HepG2 (cell line): ENCODE measurements at places on chromosomes 1 and 21.

GRCh38 chr21:45136927-45137611 lies 62.7 kb downstream of the ADARB1 start:
- DNase-seq = peak; percentile 68

DNA sequence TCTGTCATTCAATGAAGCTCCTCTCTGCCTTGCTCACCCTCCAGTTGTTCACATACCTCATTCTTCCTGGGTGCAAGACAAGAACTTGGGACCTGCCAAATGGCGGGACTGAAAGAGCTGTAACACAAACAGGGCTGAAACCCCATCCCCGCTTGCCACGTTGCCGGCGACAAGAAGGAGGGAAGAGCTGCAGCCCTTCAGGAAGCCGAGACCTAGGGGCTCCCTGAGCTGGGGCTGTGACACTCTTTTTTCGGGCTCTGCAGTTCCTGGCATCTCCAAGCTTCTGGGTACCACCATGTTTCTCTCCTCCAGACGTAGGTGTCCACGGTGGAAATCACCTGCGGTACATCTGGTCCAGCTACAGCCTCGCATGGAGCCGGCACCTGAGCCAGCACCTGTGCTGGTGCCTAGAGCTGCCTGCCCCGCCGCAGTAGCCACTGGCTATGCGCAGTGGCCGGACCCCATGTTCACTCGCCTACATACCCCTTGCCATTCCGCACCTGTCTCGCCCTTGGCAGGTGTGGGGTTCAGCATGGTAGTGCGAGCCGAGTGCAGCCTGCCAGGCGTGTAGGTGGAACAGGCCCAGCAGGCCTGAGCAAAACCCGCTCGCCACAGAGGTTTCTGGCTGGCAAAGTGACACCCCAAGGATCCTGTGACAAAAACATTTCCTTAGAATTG lies 367.0 kb upstream of the NEGR1 start:
- DNase-seq = no peak

GRCh38 chr1:233613252-233614172 lies at the start of gene KCNK1:
TSS of gene KCNK1 (plus strand) at chr1:233614106. CDS start at chr1:233614172, 66 bp downstream.
- no peak for DNase-seq

DNA sequence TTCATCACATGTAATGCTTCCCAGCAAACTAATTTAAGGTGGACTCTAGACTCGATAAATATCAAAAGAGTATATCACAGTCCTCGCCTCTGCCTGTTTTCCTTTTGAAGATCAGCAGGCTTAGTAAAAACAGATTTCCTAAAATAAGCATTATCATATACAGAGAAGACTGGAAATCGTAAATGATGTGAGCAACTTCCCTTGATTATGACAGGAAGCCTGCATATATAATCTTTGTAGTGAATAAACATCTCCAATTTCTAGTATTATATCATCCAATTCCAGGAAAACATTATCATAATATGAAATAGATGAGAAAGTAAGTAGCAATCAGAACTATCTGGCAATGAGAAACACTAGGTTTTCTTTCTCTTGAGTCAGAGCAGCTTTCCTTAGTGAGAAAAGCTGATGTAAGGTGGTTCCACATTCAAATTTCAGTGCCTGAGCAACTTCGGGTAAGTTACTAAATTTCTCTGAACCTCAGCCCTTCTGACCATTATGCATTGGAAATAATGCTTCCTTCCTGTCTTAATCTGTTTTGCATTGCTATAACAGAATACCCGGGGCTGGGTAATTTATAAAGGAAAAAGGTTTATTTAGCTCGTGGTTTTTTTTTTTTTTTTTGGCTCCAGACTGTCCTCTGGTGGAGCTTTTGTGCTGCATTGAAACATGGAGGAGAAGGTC lies 12.6 kb upstream of the POU2F1 start:
- DNase-seq = no peak

DNA sequence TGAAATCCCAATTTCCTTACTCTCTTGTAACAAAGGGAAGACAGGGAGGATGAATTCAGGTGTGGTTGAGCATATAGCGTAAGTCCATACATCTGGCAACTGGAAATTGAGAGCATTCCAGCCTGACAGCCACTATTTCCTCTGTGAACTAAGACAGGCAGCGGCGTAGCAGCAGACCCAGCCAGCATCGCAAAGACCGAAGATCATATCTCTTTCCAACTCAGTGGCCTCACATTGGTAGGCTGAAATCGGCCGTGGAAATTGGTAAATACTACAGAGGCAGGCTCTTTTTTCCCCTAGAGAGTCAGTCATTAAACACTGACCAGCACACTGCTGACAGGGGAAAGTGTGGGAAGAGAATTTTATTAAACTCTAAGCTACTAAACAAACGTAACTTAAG lies 43.4 kb downstream of the TARBP1 start:
- DNase-seq = no peak

GRCh38 chr1:174134003-174134659 lies 25.2 kb upstream of the RABGAP1L start:
- no peak for DNase-seq

GRCh38 chr1:31788825-31789256 lies 24.7 kb upstream of the ADGRB2 start:
- DNase-seq = peak; percentile 28

- no peak for DNase-seq
Observed at GRCh38 chr1:39905172-39905571, 3.5 kb upstream of the MYCL start.

- DNase-seq = peak; percentile 31
Observed at GRCh38 chr1:206114692-206115640, 2.2 kb downstream of the AVPR1B start.

DNA sequence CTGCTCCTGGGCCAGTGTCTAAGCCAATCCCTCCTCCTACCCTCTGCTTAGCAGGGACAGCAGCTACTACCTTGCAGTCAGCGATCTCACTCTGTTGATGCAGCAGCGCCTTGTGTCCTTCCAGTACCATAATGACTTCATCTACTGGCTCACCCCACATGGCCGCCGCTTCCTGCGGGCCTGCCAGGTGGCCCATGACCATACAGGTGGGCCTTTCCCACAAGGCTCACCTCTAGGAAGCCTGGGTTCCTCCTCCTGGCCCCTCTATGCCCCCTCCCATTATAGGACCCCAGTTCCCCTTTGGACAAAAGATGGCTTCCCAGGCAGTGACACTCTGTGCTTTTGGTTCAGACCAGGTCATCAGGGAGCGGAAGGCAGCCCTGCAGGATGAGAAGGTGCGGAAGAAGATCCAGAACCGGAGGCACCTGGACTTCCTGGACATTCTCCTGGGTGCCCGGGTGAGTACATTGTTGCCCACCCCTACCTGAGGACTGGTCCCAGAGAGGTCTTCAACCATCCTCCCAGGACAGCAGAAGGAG lies 15.1 kb downstream of the CYP4B1 start:
- DNase-seq = no peak

DNA sequence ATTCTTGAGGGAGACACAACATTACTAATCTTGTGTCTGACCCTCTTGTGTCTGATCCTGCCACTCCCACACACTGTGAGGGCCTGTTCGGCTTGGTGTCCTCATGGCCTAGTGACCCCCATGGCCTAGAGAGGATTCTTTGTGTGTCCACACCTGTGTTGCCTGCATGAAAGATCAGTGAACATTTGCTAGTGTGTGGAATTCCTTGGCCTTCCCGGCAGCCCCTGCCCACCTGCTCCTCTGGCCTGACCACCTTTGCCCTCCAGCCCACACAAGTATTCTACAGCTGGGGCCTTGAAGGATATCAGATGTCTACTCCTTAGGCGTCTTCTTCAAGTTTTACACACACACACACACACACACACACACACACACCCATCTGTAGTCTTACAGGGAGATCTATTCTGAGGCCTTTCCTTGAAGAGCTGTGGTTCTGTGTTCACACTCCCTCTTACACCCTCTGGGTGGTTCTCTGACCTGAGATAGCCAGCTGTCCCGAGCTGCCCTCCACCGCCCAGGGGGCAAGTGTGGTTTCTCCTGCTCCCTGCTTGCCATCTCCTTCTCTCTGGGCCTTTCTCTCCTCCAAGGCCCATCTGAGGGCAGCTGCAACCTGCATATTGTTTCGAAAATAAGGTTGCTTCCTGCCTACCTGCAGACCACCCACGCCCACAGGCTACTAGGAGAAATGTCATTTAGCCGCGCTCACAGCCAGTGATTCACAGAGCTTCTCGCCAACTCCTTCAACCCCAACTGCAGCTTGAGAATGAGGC lies 45.4 kb downstream of the CD247 start:
- DNase-seq = no peak

DNA sequence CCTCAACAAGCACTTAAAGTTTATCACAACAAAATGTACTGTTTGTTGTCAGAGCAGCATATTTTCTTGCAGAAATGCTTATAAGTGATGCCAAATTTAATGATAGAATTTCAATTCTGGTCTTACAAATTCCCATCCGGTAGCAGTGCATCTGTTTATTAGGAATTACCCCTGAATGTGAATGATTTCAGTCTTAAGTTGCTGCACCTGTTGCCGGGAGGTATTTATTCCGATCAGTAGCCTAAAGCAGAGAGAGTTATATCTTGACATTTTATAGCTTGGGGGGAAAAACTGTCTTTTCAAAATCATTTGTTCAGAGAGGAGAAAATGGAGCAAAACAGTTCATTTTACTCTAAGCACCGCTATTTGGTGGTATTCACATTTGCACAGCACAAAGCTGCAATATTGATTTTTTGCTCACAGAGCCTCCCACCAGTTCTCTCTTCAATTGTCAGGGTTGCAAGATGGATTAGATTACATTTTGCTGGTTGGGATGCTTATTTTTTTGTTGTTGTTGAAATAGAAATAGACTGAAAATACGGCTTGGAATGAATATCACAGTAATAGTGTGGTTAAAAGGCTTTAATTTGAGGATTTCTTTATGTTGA lies 98.6 kb downstream of the ADGRL2 start:
- no peak for DNase-seq

DNA sequence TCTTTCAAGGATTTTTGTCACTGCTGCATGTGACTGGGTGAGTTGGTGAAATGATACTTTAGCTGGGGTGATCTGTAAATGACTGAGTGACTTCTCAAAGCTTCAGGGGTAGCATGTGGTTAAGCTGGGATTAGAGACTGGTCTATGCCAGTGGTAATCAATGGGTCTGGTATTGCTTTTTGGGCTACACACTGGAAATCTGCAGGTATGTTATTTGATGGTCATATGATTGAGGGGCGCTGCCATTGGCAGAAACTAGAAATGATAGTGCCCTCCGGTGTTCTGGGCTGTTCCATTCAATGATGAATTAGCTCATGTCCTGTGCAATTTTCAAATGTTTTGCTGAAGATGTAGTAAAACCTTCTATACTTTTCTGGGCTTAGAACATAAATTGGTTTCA lies 39.7 kb upstream of the DNAJC6 start:
- DNase-seq = no peak

GRCh38 chr1:234758851-234759250 lies 148.9 kb upstream of the IRF2BP2 start:
- no peak for DNase-seq

GRCh38 chr1:147551036-147551435 lies 9.7 kb downstream of the BCL9 start:
- no peak for DNase-seq

- no peak for DNase-seq
Observed at GRCh38 chr1:206453111-206453510, 17.2 kb upstream of the IKBKE start.

- no peak for DNase-seq
Observed at GRCh38 chr1:8866173-8866791, 12.2 kb downstream of the ENO1 start.

DNA sequence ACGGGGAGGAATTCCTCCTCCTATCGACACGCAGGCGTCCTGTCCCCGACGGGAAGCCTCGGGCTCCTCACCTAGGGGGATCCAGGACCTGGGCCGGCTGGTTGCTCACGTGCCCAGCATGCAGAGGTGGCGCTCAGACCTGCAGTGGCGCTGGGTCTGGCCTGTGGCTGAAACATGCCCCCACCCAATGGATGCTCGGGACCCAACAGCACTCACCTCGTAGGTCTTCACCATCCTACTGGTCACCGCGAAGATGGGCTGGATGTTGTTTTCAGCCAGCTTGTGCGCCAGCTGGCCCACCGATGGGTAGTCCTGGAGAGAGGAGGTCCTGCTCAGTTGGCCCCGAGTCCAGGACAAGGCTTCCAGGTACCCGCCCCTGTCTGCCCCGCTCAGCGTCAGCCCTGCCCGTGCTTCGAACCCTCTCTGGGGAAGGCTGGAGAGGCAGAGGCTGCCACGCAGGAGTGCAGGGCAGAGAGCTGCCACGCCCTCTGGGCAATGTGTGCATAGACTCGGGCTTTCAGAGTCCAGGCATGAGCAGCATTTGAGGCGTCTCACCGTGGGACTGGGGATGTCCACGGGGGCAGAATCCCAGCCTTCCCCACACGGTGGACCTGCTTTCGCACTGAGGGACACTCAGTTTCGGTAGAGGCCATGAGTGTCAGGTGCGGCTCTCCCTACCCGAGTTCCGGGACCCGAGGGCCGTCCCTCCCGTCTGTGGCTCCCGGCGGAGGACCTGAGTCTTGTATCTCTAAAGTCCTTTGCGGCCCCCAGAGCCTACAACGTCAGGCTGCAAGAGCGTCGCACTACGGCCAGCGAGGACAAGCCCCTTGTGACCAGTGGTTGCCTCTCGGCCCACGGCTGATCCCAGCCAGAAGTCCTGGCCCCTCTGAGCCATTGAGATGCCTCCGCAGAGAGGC lies 21.6 kb downstream of the ITGB2 start:
- DNase-seq = no peak

DNA sequence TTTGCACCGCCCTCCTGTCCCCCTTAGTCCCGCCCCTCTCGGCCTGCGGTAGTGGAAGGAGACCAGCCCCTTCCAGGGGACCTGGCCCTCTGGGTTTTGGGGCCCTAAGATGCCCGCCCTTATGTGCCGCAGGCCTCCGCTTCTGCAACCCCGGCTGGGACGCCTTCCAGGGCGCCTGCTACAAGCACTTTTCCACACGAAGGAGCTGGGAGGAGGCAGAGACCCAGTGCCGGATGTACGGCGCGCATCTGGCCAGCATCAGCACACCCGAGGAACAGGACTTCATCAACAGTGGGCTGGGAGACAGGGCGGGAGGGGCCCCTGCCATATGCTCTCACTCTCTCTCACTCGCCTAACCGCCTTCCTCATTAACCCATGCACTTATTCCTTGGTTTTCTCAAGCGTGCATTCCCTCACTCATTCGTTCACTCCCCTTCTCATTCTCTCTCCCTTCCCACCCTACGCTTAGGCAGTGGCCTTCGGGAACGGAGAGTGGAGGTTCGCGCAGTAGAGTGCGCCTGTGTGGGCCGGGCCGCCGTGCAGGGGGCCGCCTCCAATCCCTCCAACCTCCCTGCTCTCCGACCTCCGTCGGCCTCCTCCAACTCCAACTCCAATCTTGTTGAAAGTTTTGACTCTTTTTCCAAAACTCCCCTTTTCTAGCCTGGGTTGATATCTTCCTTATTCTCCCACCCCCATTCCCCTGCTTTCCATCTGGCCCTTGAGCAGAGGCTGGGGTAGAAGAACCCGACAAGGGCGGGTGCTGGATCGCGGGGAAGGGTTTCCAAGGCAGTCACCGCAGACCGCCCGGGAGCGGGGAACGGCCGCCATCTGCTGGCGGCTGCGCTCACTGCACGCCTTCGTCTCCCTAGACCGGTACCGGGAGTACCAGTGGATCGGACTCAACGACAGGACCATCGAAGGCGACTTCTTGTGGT lies 15.2 kb downstream of the BCAN start:
- no peak for DNase-seq

- no peak for DNase-seq
Observed at GRCh38 chr1:12697397-12697796, 18.5 kb upstream of the AADACL3 start.
